ENCODE measurements at places on chromosomes 1 and 21.
A peak's percentile ranks its signal among the peaks of the same experiment; 100 is the strongest.

- no peak for DNase-seq
Measured at GRCh38 chr1:235597867-235598553, 51.6 kb downstream of the GNG4 start.

- no peak for DNase-seq
Measured at GRCh38 chr1:10900251-10900651, 103.8 kb upstream of the CASZ1 start.

DNA sequence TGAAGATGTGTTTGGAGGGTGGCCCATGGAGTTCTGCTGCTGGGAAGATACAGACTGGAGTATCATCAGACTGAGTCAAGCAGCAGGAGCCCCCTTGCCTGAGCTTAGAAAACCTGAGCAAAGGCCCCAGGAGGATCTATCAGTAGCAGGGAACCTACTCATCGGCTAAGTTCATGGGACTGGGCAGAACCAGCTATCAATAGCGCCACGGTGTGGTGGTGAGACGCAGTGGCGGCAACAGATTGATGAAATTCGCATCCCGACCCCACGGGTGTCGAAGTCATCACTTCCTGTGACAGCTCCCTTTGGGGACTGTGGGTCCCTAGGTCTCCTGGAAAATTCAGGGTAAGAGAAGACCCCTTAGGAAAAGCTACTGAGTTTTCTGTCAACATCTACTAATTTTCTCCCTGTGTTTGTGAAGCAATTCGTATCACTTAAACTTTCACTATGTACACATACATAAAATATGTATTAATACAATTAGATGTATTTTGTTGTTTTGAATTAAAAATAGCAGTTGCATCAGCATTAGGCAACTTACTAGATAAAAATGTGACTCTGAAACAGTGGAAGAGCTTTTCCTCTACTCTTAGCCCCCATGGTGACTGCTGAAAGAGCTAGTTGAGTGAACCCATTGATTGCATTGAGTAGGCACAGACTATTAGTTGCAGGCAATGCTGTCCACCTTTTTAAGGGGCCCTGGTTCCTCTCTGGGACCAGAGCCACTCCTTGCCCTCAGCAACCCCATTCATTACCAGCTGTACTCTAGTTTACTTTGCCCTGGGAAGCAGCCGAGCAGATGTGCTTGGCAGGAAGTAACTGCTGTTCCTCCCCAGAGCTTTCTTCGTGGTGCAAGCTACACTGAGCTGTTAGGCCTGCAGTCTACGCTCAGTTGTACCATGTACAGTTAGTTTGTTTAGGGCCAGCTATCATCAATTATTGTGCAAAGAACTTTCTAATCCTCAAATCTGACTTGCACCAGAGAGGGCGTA is 7.3 kb upstream of the CACNA1S start:
- DNase-seq, result peak; percentile 19

- DNase-seq, result no peak
Measured at GRCh38 chr1:9100471-9101043, 28.3 kb downstream of the GPR157 start.

DNA sequence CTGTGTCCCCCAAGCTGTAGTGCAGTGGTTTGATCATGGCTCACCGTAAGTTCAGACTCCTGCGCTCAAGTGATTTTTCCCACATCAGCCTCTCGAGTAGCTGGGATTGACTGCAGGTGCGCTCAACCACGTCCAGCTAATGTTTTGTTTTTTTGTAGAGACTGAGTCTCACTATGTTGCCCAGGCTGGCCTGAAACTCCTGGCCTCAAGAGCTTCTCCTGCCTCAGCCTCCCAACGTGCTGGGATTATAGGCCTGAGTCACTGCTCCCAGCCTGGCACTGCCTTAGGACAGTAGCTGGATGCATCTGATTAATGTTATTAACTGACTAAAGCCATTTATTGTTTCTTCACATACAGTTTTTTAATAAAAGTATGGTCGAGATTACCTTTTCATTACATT is 40.2 kb downstream of the RNF11 start:
- no peak for DNase-seq

DNA sequence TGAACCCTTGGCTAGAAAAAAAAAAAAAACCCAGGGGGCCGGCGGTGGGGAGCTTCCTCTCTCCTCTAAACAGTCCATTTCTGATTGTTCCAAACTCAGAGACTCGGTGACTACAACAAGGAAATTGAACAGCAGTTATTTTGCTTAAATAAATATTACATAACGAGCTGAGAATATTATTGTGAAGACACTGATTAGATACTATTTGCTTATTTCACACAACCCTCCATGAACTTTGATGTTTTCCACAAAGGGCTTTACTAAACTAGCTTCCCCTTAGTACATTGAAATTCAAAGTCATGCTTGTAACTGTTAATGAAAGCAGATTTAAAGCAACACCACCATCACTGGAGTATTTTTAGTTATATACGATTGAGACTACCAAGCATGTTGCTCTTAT is at the start of gene CFHR5:
CFHR5 (plus strand) TSS at position 279 of the 400 bp plus-strand sequence; CDS start at position 388, 109 bp downstream.
- no peak for DNase-seq

- DNase-seq, result no peak
Measured at GRCh38 chr1:202291961-202292712, 49.6 kb downstream of the UBE2T start.

DNA sequence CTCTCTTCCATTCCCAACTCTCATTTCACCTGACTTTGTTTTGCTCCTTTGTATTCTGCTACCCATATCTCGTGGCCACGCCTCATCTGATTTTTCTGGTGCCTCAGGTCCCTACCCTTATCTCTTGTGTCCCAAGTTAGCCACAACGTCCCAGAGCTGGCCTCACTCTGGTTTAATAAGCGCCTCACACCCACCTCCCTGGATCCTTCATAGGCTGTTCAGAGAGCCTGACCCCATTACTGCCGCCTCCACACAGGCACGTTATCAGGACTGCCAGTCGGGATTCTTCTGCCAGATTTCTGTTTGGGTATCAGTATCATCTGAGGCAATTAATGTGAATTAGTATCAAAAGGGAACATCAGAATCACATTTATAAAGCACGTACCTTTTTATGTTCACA is 34.7 kb upstream of the TMEM125 start:
- DNase-seq, result no peak

DNA sequence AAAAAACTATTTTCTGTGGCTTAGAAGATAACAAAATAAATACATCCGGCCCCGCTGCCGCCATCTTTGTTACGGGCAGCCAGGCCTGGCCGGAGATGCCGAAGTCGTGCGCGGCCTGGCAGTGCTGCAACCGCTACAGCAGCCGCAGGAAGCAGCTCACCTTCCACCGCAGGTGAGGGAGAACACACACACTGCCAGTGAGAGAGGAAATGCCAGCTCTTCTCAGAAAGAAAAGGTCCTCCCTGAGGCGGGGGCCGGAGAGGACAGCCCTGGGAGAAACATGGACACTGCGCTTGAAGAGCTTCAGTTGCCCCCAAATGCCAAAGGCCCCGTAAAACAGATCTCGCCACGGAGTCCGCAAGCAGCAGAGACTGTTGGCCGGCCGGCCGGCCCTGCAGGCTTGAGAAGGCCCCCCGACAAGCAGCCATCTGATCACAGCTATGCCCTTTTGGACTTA is 323.2 kb downstream of the AMY1C start:
- DNase-seq, result no peak

DNA sequence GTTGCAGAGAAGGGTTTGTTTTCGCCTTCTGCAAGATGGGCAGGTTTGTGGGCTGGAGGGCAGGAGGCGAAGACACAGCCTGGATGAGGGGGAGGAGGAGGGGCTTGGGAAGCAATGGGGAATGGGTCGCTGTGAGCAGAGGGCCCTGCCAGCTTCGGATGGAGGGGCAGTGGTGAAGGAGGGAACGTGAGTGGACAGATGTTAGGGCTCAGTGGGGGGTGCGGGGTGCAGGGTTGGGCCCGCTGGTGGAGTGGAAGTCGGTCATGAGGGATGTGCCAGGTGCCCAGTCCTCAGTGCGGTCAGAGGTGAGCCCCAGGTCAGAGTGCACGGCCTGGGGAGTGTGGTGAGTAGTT is 55.5 kb upstream of the ABCG1 start:
- no peak for DNase-seq

- DNase-seq, result no peak
Measured at GRCh38 chr1:119790451-119791198, 20.6 kb downstream of the REG4 start.

- no peak for DNase-seq
Measured at GRCh38 chr1:7743346-7743745, 27.8 kb upstream of the VAMP3 start.

DNA sequence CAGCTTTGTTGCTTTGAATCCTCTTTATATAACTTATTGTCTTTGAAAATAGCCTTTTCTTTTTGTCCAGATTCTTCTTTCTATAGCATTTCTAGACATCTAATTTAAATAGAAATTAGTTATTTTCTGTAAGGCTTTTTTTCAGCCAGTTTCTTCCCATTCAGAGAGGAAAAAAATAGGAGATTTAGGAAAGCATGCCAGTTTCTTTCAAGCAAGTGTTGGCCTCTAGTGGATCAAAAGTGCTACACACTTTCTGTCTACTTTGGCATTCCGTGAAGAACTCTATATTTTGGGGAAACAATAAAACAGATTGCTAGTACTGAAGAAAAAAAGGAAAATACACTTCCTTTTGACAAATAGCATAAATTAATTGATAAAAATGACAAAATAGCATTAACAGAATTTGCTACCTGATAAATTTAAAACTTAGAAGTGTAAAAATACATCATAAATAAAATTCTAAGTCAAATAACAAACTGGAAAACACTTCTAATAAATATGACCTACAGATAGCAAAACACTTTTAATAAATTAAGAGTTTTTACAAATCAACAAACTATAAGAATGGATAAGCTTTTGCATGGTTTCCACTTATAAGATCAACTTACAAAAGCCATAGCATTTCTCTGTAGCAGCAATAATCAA is 13.1 kb upstream of the EXO1 start:
- no peak for DNase-seq

DNA sequence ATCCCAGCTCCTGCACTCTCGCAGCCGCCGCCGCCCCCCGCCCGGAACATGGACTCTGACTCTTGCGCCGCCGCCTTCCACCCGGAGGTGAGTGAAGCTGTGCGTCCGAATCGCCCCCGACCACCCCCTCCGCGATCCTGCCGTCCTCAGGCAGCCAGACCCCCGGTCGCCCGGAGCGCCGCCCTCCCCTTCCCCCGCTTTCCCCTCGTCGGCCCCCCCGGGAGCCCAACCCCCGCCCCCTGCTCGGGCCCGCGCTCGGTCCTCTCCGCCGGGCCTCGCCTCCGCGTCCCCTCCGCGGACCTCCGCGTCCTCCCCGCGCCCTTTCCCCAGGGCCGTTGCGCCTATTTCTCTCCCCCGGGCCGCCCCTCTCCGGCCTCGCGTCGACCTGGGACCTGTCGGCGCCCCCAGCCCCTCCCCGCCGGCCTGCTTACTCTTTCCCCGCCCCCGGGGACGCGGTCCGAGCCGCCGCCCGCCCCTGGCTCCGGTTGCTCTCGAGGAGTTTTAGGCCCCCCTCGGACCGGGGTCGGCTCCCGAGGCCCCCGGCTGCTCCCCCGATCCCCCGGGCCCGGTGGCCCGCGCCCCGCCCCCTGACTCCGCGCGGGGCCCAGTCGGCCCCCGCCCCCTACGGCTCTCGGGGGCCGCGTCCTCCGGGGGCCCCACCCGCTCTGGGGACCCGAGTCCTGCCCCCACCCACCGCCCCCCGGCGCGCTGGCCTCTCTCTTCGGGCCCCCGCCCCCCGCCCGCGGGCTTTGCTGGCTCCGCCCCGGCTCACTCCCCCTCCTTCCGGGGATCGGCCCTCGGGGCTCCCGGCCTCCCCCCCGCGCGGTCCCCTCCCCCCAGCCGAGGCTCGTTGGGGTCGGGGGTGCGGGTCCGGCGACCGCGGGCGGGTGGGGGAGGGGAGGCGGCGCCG is 743 bp downstream of the PHF13 start:
- DNase-seq, result peak; percentile 53

DNA sequence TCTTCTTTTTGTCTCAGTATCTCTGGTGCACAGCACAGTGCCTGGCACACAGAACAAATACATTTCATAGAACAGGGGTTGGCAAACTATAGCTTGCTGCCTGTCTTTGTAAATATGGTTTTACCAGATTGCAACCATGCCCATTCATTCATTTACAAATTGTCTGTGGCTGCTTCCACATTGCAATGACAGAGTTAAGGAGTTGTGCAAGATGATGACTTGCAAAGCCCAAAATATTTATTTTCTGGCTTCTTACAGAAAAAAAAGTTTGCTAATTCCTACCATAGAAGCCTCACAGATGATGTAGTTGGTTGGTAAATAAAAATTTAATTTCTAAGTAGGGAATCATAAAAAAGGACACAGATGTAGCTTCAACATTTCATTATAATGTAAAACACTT is 11.2 kb upstream of the HMGB4 start:
- no peak for DNase-seq

- no peak for DNase-seq
Measured at GRCh38 chr1:220887520-220888416, 8.5 kb downstream of the HLX start.

DNA sequence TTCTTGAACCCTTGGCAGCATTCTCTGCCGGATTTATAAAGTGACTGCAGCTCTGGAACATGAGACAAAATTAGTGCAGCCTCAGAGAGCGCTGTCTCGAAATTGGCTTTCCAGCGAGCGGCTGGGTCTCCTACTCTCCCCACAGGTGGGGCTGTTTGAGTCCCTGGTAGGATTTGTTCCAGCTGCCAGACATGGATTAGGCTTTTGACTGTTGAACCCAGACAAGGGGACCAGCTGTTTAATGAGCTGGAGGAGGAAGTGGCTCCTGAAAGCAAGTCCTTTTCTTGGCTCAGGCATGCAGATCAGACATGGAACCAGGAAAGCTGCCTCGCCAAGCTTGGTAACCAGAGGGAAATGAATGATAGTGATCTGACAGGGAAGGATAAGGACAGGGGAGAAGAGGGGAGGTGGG is 69.6 kb downstream of the UBIAD1 start:
- DNase-seq, result no peak

DNA sequence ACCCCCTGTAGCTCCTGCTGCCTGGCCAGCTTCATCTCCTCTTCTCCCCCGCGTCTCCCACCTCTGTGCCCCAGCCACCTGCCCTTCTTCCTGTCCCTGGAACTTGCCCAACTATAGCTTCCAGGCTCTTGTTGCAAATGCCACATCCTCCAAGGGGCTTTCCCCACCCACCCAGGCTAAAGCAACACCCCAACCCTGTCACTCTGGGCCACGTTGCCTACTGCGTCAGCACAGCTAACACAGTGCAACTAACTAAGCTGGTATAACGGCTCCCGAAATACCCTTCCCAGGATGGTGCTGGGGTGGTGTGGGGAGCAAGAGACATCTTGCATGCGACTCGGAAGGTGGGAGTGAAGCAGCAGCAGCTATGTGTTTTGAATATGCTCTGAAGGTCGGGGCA is 19.7 kb downstream of the CAMK2N1 start:
- DNase-seq, result no peak

DNA sequence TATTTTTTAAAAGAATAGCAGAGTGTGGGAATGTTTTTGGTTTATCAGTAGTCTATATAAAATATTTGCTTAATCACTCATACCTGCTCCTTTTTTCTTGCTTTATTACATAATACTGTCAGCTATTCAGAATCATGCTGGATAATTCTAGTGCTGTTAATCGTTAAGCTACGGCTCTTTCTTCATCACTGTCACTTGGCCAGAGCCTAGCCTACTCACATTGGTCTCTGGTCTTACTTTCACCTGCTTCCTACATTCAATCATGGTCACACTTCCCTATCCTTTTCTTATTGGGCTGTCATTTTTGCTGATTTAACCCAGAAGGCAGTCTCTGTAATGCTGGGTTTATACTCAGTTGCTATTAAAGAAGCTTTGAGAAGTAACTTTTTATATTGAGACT is 2.5 kb downstream of the KLHL20 start:
- DNase-seq, result no peak
